ENCODE measurements at places on chromosomes 6 and 20. TPM values are rescaled to one million over a fixed set of nuclear protein-coding genes. Genes with fewer than 3 reads are reported as not detected.

DNA sequence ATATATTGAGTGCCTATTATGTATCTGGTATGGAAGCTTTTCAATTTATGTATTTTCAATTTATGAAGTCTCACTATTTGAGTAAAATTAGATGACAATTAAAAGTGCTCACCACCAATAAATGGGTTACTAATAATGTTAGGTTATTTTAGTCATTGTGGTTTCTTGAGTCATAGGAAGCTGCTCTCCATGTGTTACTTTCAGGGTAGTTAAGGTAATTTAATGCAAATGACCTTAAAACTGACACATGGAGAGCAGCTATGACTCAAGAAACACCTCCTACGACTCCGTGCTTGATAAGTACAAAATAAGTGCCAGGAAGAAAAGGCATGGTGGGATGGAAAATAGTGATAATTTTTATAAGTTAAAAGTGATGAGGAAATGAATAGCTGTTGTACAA lies 16.5 kb upstream of the TINAG start:
- DNase-seq, result no peak

DNA sequence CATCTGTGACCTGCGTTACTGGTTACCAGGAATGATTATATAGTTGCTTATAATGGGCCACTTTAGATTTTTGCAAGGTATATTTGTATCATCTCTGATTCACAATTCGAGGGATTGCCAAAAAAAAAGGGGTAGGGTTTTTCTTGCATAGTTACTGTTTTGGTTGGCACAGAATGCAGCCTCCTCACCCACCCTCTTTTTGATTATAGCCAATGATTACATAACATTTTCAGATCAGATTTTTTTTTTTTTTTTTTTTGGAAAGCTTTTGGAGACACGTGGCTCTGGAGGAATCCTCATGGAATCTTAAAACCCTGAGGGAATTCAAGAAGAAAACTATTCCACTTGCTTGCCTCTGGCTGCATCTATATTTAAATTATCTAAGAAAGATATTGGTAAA lies 53.7 kb downstream of the UST start:
- no peak for DNase-seq

TNFRSF6B gene
- not detected for total RNA-seq

DNA sequence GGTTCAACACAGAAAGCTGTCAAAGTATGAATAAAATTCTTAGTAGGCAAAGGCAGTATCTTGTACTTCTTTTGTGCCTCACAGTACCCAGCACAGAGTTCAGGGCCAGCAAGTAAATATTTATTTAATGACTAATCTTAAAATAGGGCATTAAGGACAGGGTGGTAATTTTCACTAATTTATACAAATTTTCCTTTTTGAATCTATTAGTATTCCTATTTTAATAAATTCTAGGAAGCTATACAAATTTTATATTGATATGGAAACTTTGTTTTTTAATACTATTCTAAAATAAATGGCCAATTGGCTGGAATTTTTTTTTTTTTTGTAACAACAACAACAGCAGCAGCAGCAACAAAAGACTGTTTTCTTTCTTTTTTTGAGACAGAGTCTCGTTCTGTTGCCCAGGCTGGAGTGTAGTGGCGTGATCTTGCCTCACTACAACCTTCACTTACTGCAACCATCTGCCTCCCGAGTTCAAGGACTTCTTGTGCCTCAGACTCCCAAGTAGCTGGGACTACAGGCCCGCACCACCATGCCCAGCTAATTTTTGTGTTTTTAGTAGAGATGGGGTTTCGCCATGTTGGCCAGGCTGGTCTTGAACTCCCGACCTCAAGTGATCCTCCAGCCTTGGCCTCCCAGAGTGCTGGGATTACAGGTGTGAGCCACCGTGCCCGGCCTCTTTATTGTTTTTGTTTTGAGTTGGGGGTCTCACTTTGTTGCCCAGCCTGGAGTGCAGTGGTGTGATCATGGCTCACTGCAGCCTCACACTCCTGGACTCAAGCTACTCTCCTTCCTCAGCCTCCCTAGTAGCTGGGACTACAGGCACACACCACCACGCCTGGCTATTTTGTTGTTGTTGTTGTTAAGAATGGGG lies 85.2 kb downstream of the FKBP5 start:
- DNase-seq, result no peak

GPR31 gene
- total RNA-seq, result not detected

DNA sequence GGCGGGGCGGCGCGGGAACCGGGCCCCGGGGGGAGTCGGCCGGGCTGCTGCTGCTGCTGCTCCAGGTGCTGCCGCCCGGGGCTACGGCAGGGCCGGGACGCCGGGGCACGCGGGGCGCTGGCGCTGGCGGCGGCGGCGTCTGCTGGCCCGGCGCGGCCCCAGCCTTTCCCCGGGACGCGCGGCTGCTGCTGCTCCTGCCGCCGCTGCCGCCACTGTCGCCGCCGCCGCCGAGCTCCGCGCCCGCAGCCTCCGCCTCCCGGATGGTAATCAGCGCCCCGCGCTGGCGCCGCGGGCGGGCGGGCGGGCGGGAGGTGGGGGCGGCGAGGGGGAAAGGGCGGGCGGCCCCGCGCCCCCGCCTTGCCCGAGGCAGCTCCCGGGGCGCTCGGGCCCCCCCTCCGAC lies 306 bp downstream of the EBF4 start:
- DNase-seq, result peak; percentile 48

DNA sequence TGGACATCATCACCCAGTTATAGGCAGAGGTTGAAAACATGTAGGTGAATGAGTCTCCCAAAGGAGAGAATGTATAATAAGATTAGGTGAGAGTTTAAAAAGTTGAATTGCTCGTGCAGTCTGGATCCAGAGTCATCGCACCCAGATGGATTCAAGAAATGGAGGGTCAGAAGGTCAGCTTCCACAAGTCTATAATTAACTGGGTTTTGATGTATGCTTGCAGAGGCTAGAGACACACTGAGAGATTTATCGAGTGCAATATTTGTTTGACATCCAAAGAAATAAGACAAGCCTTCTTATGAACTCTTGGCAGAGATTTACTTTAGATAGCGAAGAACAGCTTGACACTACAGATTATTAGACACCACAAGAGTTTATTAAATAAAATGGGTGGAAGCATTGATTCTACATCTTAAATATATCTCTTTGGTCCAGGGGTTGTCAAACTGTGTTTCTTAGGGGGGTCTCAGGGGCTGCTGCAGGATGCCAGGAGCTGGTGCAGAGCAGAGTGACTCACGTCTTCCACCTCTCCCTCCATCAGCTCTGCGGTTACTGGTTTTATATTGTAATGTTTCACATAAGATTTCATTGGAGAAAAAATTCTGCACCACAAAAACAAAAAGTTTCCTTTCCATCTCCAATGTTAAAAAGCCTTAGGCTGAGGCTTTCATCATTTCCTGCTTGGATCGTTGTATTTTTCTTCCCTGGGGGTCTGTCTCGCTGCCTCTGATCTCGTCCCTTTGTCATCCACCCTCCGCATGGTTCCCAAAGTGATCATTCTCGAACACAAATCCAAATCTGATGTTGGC lies 176.2 kb upstream of the AHI1 start:
- no peak for DNase-seq

- no peak for DNase-seq
Observed at GRCh38 chr6:45715508-45715803, 300.2 kb downstream of the CLIC5 start.

DNA sequence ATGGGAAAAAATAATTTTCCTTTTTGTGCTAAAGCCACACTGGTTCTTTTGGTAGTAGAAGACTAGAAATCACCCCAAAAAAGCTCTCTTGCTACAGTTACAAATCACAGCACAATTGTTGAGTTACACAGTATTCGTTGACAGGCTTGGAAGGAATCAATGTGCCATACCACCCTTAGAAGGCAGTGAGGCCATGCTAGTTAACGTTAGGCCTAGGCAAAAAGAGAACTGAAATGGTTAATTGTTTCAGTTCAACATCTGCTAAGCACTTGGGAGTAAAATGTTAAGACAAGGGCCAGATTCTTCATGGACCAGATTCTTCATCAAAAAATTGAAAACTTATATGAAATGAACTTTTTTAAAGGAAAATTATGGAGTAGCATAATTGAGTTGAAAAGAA lies 626.2 kb downstream of the UTRN start:
- no peak for DNase-seq

DNA sequence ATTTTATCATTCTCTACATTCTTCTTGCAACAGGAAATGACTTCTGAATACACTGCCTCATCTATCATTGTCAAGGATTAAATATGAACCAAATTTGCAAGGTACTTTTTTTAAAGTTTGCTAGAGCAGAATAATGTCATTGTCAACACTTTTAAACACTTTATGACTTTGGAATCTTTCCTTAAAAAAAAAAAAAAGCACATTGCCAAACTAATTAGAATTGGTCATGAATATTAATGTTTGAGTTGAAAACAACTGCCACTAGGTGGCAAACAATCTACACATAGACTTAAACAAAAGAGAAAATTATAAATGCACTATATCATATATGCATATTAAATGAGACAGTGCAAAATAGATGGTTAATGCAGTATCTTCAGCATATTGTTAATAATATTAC lies 32.5 kb upstream of the TMEM244 start:
- no peak for DNase-seq

DPPA5 gene
- total RNA-seq, result not detected

HLA-DRB5 gene
- total RNA-seq, result not detected

ASF1A gene
- 56.1 TPM for total RNA-seq

ADAT2 gene
- total RNA-seq, result 5.6 TPM

GRCh38 chr20:16158090-16158975 lies 414.9 kb downstream of the KIF16B start:
- peak; percentile 27 for DNase-seq

FABP7 gene
- total RNA-seq, result 3.3 TPM

- no peak for DNase-seq
Observed at GRCh38 chr6:132053511-132053910, 102.3 kb upstream of the CCN2 start.

DNA sequence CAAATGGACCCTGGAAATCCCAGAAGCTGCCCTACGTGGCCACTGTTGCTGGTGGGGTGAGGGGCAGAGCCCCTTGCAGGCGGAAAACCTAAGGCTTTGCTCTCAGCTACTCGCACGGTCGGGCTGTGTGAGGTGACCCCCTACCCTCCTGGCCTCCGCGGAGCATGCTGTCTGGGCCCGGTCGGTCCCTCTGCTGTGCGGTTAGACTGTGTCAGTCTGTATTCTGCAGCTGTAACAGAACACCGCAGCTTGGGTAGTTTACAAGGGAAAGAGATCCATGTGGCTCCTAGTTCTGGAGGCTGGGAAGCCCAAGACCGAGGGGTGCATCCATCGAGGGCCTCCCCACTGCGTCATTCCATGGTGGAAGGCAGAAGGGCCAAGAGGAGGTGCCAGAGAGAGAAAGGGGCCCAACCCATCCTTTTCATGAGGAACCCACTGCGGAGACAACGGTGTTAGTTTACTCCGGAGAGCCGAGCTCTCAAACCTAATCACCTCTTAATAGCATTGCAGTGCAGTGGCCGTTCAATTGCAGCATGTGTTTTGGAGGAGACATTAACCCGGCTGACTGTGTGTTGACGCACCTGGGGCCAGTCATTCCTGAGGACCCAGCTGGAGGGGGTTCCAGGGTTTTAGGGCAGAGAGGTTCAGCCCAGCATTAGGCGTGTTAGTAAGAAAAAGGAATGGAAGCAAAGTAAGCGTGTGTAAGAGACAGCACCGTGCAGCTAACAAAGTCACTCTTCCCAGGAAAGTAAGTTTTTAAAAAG lies 18.3 kb downstream of the COL9A3 start:
- peak; percentile 19 for DNase-seq

DNA sequence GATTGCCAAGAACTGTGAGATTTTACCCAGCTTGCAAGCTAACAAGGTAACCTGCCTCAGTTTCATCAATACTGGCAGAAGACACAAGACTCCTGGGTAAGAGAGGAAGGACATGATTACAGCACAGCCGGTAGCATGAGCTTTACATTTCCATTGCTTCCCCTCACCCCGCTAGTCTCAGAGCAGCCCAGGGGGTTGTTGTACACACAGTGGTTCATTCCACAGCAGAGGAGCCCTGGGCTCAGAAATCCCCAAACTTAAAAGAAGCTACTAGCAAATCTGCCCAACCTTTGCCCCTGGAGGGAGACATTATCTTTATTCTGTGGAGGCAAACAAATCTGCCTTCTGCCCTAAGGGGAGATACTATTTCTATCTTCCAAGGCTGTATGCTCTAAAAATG lies 17.1 kb upstream of the MTHFD1L start:
- no peak for DNase-seq

DNA sequence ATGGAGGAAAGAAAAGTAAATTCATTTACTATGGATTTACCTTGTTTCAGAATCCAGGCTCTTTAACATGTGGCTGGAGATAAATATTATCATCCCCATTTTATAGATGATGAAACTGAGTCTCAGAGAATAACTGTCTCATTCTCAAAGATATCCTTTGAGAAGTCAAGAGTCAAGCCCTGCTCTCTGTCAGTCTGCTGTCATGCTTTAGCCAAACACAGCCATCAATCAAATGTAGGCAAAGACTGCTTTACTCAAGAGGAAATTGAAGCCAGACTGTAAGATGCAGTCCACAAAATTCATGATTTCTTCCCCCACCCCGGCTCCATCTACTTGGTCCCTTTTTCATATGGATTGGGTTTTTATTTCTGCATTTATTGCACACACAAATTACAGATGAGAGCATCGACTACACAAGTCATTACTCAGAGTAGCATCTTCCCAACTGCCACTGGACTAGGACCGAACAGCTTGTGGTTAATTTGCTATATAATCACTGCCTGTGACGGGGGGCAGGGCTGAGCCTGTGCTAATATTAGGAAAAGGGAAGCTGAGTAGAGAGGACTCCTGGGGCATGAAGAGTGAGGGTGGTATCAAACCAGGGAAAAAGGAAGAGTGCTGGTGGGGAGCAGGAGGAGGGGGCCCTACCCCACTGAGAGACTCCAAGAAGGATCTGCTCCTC lies 102.7 kb upstream of the TOP1 start:
- DNase-seq, result no peak

AKAP7 gene
- 5.3 TPM for total RNA-seq

GRCh38 chr6:147506704-147507114 lies 1.8 kb upstream of the SAMD5 start:
- peak; percentile 91 for DNase-seq

SIRPD gene
- total RNA-seq, result not detected

- no peak for DNase-seq
Observed at GRCh38 chr6:113065611-113066010, 718.5 kb downstream of the RFPL4B start.

All from glutamatergic neuron (in vitro differentiated cells).